ENCODE measurements at places on chromosomes 7 and 10. TPM values are rescaled to one million over a fixed set of nuclear protein-coding genes. Genes with fewer than 3 reads are reported as not detected.

Gene GCK
- 1.8 TPM for total RNA-seq

Gene ANAPC16
- 144 TPM for total RNA-seq

Gene MYL10
- not detected for total RNA-seq

Gene HMX2
- not detected for total RNA-seq

Gene TFR2
- 0.43 TPM for total RNA-seq

DNA sequence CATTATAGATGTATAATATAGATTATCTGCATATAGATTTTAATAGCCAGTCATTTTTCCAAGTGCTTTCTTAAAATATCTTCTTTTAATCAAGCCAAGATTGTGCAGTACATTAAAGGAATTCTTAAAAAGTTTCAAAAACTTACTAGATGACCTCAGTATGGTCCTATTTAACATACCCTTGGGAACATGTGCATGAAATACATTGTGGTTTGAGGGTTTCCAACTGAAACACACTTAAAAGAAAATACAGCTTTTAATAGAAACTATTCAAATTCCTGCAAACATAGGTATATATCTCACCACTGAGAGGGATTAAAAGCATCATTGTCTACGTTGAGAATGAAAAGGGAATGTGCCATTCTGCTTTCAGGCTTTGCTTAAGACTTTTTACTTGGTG lies 364.9 kb downstream of the SUGCT start:
- no peak for DNase-seq
- H3K27ac ChIP-seq, result no peak overlapping the region
- H3K27me3 ChIP-seq, result no peaks in the 10 kb centered on the region
- H3K4me1 ChIP-seq, result no peaks in the 10 kb centered on the region
- no peak overlapping the region for H3K4me3 ChIP-seq

- DNase-seq, result no peak
- no peaks in the 10 kb centered on the region for H3K4me1 ChIP-seq
Measured at GRCh38 chr10:15483215-15484075, 112.4 kb upstream of the FAM171A1 start.

- no peak overlapping the region for H3K4me3 ChIP-seq
- no peaks in the 10 kb centered on the region for H3K4me1 ChIP-seq
- H3K27me3 ChIP-seq, result no peaks in the 10 kb centered on the region
- H3K36me3 ChIP-seq, result no peaks in the 10 kb centered on the region
- H3K27ac ChIP-seq, result no peak overlapping the region
- DNase-seq, result no peak
Measured at GRCh38 chr7:142863891-142864685, 9.2 kb downstream of the EPHB6 start.

GRCh38 chr7:2499719-2500430 lies 19.7 kb upstream of the LFNG start:
- no peaks in the 10 kb centered on the region for H3K36me3 ChIP-seq
- H3K4me1 ChIP-seq, result no peaks in the 10 kb centered on the region
- H3K27ac ChIP-seq, result no peak overlapping the region
- H3K27me3 ChIP-seq, result no peaks in the 10 kb centered on the region

GRCh38 chr7:13835442-13835841 lies 154.0 kb downstream of the ETV1 start:
- no peaks in the 10 kb centered on the region for H3K27me3 ChIP-seq
- no peak for DNase-seq
- no peaks in the 10 kb centered on the region for H3K4me1 ChIP-seq
- no peak overlapping the region for H3K27ac ChIP-seq
- no peaks in the 10 kb centered on the region for H3K36me3 ChIP-seq

GRCh38 chr10:15789793-15790525 lies 70.2 kb upstream of the ITGA8 start:
- no peaks in the 10 kb centered on the region for H3K27me3 ChIP-seq
- H3K4me3 ChIP-seq, result no peak overlapping the region
- DNase-seq, result no peak
- peak overlapping the region; percentile 76 for H3K27ac ChIP-seq
- H3K4me1 ChIP-seq, result peaks cover 18% of the 10 kb centered on the region

DNA sequence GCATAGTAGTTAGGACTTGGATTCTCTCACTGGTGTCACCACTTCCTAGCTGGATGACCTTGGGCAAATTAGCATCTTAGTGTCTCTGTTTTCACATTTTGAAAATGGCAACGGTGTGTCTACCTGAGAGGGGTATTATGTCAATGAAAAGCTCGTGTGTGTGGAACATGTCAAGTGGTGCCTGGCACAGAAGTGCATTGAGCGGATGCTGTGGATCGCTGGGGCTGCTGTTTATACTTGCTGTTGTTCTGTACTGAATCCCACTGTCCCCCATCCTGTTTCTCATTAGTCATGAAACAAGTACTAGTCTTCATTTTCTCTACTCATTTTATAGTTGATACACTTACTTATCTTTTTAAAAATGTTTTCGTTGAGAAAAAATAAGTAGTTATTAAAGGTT lies 26.1 kb downstream of the RBM33 start:
- no peaks in the 10 kb centered on the region for H3K27me3 ChIP-seq
- no peaks in the 10 kb centered on the region for H3K36me3 ChIP-seq
- no peaks in the 10 kb centered on the region for H3K4me1 ChIP-seq
- H3K4me3 ChIP-seq, result no peak overlapping the region

DNA sequence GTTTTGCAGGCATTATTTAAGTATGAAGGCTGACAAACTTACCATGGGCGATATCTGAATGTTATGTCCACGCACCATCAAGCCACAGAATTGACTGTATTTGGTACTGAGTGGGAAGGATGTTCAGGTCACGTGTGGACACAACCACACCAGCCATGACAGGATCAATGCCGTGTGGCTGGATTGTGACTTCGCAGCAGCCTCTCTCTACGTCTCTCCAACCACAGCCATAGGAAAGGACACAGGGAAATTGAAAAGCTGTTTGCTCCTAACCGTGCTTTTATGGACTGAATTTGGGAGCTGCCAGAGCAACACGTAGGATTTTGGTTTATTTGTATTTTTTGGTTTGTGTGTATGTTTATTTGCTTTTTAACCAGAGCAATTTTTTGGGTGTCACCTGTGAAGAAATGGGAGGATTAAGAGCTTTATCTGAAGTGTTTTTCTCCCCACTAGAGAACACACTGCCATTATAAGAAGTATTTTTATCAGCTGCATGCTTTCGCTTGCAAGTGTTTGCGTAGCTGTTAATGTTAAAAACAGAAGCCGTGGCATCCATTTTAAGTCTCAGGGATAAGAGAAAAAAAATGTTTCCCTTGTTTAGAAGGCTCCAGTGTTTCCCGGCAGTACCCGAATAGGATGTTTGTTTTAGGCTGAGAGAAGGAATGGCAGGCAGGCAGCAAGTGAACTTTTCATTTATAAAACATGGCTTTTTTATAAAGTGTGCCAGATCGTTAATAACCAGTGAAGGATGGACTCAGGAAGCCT lies 401.1 kb upstream of the NFE2L3 start:
- peak overlapping the region; percentile 82 for H3K27ac ChIP-seq
- no peak for DNase-seq
- H3K27me3 ChIP-seq, result no peaks in the 10 kb centered on the region
- H3K4me3 ChIP-seq, result no peak overlapping the region
- H3K4me1 ChIP-seq, result peaks cover 11% of the 10 kb centered on the region

- peaks cover 10% of the 10 kb centered on the region for H3K4me1 ChIP-seq
- H3K27me3 ChIP-seq, result no peaks in the 10 kb centered on the region
- peak within 1 kb of the TSS; percentile 57 for H3K4me3 ChIP-seq
- H3K36me3 ChIP-seq, result no peaks in the 10 kb centered on the region
Measured at GRCh38 chr7:150368096-150368883, at the start of gene REPIN1. REPIN1 (plus strand) TSS chr7:150368822; CDS start chr7:150369712, 890 bp downstream.

- H3K4me3 ChIP-seq, result no peak overlapping the region
- DNase-seq, result no peak
- no peaks in the 10 kb centered on the region for H3K4me1 ChIP-seq
- H3K27ac ChIP-seq, result no peak overlapping the region
Measured at GRCh38 chr7:148306759-148307158, 283.8 kb upstream of the C7orf33 start.

GRCh38 chr7:75869776-75870379 lies 9.0 kb upstream of the RHBDD2 start:
- DNase-seq, result no peak
- peaks cover 6% of the 10 kb centered on the region for H3K4me1 ChIP-seq
- no peak overlapping the region for H3K4me3 ChIP-seq
- H3K36me3 ChIP-seq, result no peaks in the 10 kb centered on the region

DNA sequence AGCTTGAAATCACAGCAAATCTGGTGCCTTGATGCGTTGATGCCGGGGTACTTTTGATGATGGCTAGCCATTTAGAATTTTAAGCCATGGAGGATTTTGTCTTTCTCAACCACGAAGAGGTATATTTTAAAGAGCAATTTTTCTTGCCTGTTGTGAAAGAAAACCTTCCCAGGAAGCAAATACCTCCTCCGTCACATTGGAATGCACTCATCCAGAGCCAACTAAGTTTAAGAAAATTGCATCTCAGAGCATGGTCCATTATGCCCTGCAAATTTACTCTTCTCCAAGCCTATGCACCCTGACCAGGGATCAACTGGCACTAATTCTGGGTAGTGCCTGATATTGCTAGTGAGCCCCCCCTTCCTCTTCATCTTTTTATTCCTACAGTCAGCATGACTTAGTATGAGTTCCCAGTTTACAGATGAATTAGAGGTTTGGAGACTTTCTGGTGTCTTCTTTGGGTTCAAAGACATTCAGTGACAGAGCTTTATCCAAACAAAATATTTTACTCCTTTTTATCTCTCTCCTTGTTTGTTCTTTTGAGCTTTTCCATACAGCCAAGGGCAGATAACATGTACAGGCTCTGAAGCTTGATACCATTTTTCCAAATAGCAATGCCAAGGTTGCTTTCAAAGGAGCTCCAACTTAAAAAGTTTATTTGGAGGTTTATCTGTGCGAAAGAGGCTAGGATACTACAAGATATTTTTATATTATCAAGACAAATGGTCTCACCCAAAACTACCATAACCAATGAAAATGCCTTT lies 56.6 kb upstream of the ANK3 start:
- no peaks in the 10 kb centered on the region for H3K36me3 ChIP-seq
- no peaks in the 10 kb centered on the region for H3K27me3 ChIP-seq
- no peak for DNase-seq
- no peak overlapping the region for H3K27ac ChIP-seq

DNA sequence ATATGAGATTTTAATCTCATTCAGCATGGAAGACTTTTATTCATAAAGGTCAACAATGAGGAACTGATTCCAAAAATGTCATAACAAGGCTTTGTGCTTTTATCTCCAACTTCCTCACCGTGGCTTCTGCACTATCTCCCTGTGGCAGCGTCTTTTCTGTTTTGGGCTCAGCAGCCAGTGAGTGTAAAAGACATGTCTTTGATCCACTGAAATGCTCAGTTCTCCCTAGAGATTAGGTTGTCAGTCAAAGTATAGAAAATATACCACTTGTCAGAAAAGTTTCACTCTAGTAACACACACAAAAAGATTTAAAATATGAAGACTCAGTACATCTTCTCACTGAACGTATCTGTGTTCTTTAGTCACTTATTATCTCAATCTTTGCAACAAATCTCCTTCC lies 901.8 kb upstream of the ZWINT start:
- H3K4me1 ChIP-seq, result no peaks in the 10 kb centered on the region
- H3K27me3 ChIP-seq, result no peaks in the 10 kb centered on the region
- H3K36me3 ChIP-seq, result no peaks in the 10 kb centered on the region
- DNase-seq, result no peak

DNA sequence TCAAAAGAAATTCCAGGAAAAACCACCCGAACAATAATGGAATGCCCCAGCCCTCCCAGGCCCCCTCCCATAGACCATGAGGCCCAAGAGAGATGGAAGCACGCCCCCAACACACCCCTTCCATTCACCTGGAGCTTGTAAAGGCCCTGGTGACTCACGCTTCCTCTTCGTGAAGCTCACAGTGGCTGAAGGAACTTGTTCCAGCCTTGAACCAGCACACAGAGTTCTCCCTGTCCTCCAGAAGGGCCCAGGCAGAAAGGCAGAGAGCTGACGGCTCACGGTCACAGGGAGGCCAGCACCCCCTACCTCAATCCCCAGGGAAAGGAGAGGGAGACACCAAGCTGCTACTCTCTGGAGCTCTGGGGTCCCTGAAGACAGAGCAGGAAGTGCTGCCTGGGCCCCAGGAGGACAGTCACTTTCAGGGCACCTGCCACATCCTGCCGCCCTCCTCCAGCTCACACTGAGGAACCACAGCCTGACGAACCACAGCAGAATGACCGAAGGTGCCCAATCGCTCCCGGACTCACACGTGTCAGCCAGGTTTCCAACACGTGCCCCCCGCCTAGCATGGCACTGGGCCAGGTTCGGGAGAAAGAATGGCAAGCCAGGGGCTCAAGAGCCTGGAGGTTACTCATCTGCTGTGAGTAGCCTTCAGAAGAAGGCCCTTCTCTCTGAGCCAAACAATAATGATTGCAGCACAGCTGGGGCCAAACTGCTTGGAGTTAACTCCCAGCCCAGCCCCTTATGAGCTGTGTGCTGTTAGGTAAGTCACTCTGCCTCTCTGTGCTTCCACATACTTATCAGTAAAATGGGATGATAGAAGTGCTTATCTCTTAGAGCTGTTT lies 52.8 kb downstream of the DLG5 start:
- peak; percentile 69 for DNase-seq
- no peaks in the 10 kb centered on the region for H3K36me3 ChIP-seq
- no peaks in the 10 kb centered on the region for H3K27me3 ChIP-seq
- peaks cover 15% of the 10 kb centered on the region for H3K4me1 ChIP-seq
- no peak overlapping the region for H3K4me3 ChIP-seq

GRCh38 chr10:102268375-102268888 lies 23.1 kb downstream of the GBF1 start:
- H3K4me1 ChIP-seq, result peaks cover 8% of the 10 kb centered on the region
- no peak for DNase-seq
- no peaks in the 10 kb centered on the region for H3K27me3 ChIP-seq
- no peaks in the 10 kb centered on the region for H3K36me3 ChIP-seq
- H3K4me3 ChIP-seq, result no peak overlapping the region

Measured in uterus (tissue), 4 donors.